ENCODE measurements at places on chromosomes 11 and 22.

DNA sequence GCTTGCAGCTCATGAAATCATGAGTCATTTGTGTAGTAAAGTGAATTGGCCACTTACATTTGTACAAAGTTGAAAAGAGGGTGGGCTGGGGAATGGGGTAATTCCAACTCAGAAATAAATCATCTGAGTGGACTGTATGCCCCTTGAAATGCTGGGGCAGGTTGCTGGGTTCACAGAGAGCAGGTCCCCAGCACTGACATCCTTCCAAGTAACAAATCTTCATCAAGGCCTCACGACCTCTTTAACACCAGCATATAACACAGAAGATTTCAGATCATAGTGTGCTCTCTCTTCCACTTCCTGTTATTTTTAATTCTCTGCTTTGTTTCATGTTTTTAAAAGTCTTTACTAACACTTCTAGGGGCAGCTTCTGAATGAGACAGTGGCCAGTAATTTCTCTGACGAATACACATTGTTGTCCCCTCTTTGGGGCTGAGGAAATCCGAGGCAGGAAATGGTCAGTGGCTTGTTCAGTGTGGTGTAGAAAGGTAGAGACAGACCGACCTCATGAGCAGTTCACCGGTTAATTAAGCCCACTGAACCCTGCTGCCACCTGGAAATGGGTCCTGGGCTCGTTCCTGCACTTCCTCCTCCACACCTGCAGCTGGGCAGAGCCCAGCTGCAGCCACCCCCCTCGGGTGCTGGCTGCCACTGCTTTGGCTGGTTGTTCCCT is 127.7 kb downstream of the MAML2 start:
- DNase-seq: peak; percentile 34

GRCh38 chr22:41237707-41238569 is 2.8 kb downstream of the CHADL start:
- peak; percentile 82 for DNase-seq

DNA sequence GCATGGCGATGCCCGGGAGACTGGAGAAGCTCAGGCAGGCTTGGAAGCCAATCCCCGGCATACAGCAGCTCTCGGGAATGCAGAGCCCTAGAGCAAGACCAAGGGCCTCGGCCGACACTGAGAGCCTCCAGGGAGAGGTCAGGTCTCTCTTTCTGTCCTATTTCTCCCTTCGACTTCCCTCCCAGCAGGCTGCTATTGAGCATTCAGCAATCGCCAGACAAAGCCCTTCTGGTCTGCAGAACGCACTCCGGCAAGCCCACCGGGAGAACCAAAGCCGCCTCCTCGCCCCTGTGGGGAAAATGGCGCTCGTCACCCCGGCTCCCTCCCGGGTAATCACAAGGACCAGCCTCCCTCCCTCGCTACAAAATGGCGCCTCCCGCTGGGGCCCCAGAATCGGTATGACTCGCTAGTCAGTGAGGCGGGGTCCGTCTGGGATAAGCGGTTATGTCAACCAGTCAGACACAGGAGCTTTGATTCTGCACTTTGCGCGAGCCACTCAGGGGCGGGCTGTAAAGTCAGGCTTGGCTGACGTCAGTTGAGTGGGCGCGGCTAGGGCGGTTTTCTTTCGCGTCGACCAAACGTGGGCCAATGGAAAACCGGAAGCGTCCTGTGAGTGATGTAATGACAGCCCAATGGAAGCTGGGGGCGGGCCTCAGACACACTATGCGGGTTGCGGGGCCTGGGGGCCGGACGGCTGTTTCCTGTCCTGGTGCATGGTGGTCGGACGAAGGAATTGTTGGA is at the start of gene ZNF143:
TSS of gene ZNF143 (plus strand) at position 691 of the 741 bp plus-strand sequence. CDS start 10,297 bp downstream, outside the sequence.
- peak; percentile 100 for DNase-seq

GRCh38 chr11:41980741-41981140 is 521.3 kb upstream of the LRRC4C start:
- DNase-seq: no peak

GRCh38 chr11:18692941-18693760 is 5.4 kb upstream of the TMEM86A start:
- DNase-seq: no peak

GRCh38 chr11:104465321-104465720 is 301.4 kb upstream of the PDGFD start:
- DNase-seq: no peak

DNA sequence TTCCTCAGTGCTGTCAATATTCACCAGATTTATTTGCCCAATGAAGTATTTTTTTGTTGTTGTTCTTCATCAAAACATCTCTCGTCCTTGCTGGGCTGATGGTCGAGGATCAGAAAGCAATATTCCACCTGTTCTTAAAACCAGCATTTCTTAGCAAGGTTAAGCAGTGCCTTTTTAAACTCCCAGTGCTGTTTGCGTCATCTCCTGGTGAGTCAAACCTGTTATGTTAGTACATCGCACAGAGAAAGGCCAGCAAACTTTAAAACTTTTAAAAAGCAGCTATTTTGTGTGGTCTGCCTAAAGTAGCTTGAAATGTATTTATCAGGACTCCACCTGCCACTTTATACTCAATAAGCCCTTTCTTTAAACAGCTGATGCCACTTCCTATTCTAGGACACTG is 802.0 kb downstream of the KCNA4 start:
- DNase-seq: no peak

DNA sequence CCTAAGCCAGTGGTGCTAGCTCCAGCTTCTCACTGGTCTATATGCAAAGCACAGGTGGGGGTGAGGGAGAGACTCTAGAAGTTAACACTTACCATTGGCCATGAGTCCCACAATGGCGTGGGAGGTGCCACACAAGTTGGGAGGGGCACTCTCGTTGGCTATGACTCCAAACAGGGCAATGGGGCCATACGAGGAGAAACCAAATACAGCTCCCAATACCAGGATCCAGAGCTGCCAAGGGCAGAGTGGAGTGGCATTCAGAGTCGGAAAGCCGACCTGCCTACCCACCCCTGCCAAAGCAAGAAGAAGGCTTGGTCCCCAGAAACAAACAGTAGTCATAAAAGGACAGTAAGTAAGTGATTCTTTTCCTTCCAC is 5.6 kb downstream of the SLC37A4 start:
- no peak for DNase-seq

DNA sequence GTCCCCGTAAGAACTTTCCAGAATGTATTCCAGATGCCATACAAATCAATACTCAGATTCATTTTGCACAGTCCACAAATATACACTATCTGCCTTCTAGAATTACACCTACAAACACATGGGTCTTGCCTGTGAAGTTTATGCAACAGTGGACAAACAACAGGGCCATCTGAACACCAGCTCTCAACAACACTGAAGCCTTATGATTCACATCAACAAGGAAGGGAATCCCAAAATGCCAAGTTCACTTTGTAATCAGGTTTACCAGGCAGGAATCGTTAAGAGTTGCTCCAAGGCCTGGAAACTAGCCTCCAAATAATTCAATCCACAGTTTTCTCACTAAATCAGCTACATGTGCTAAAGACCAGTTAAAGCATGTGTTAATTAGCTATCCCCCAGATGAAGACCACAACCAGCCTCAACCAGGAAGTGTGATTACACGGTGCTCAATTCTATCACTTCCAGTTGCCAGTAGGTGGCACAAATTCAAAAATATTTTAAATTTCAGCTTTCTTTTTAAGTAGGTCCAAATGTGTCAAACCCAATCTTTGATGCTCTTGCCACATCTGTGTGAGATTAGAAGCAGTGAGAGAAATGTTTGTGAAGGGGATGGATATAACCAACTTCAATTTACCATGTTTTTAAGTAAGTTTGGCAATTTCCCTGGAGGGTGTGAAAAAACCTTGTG is 139.1 kb upstream of the BDNF start:
- no peak for DNase-seq

GRCh38 chr22:29151316-29151715 is 54.4 kb upstream of the EMID1 start:
- DNase-seq: no peak

- no peak for DNase-seq
These were observed 13.3 kb downstream of the RTN3 start for GRCh38 chr11:63694596-63694995.

DNA sequence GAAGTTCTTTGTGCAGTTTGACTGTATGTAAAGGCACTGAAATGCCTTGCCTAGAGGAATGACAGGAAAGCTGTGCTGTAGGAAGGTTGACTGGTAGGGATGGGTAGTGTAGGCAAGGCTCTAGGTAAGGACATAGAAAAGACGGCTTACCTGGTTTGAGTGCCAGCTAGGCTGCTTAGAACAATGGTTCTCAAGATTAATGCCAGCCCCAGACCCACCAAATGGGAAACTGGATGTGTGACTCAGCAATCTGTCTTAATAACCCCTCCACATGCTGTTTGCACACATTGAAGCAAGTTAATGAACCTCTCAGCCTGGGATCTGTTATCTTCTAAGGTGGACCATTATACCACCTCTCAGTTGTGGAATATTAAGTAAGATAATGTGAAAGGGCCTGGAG is 3.7 kb downstream of the RPS3 start:
- DNase-seq: no peak

DNA sequence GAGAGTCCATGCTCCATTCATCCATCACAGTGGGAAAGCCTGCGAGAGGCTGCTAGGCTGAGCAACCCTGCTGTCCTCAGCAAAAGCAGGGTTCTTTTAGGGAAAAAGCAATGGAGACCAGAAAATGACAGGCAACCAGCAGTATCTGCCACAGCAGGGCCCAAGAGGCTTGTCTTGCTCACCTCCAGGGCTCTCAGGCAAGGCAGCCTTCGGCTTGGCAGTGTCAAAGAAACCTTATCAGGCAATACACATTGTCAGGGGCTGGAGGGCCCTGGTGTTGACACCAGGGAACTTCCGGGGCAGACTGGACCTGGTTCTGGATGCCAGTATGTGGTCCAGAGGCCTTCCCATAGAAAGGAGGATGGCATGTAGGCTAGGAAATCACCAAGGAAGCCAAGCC is 10.2 kb upstream of the TLCD5 start:
- DNase-seq: no peak

DNA sequence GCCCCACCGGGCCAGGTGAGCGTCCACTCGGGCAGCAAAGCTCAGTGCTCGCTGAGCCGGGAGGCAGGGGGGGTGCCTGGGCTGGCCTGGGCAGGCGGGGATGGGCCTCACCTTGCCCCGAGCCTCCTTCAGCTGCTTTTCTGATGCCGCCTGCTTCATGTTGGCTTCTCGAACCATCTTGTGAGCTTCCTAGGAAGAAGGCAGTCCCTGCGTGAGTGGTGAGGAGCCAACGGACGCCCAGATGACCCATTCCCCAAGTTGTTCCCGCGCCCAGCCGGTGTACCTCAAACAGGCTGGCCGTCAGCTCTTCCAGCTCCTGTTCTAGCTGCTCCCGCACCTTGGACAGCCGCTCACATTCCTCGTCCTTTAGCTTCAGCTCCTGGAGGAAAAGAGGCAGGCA is 10.1 kb downstream of the RAB3IL1 start:
- DNase-seq: no peak

- DNase-seq: no peak
These were observed 247.8 kb upstream of the B3GAT1 start for GRCh38 chr11:134659882-134660281.

GRCh38 chr22:36891646-36892045 is 21.8 kb upstream of the CSF2RB start:
- no peak for DNase-seq
